Stimulated activated CD4-positive, alpha-beta T cell treated with anti-CD3 and anti-CD28 coated beads, Interleukin-1b, Interleukin-23, amount 100 ng/mL, for 24 hours (primary cell): ENCODE measurements at places on chromosomes 2 and 18.

GRCh38 chr18:5466256-5466655 is 77.5 kb downstream of the EPB41L3 start:
- no peak for DNase-seq

GRCh38 chr18:9096007-9096371 is 6.5 kb upstream of the NDUFV2 start:
- no peak for DNase-seq

DNA sequence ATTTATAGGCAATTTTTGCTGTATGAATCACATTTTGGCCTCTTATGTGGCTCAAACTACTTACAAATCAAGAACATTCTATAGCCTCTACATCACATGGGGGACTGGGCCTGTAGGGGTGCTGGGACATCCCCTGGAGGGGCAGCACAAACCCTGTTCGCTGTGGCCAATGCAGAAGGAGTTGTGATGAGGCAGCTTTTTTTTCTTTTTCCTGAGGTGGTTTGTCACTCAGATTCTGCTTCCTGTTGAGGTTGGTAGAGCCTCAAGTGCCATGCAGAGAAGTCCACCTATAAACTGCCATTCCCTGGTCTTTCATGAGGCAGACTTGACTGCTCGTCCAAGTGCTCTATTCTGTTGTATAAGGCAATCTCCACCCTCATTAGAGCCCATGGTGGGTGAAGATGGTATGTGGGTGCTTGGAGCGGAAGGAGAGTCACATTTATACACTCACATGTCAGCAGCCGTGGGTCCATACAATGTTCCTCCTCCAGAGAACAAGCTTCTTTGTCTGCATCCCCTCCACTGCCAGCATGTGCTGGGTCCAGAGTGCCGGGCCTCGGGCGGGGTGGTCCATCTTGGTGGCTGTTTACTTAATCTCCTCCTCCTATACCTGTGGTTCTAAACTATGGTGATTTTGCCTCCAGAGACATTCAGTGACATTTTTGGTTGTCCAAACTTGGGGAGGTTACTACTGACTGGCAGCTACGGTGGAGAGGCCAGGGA is 120.3 kb downstream of the ACOXL start:
- no peak for DNase-seq

GRCh38 chr2:16277117-16277516 is 336.8 kb downstream of the MYCN start:
- DNase-seq: no peak

DNA sequence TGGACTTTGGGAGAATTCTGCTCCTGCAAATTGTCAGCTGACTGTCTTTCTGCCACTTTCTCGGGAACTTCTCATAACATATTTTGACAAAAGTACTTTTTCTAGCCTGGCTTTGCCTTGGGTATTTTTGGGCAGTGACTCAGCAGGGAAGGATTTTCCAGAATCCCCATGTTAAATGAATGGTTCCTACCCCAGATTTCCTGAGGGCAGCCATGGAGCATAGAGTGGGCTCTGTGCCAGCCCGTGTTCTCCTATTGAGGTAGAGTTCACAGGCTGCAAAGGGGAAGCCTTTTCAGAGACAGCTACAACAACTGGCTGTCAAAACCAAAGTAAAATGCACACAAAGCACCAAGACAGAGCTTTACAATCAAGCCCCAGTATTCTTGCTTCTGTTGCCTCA is 59.8 kb downstream of the BMP10 start:
- no peak for DNase-seq
